ENCODE measurements at places on chromosomes 11 and 22.

DNA sequence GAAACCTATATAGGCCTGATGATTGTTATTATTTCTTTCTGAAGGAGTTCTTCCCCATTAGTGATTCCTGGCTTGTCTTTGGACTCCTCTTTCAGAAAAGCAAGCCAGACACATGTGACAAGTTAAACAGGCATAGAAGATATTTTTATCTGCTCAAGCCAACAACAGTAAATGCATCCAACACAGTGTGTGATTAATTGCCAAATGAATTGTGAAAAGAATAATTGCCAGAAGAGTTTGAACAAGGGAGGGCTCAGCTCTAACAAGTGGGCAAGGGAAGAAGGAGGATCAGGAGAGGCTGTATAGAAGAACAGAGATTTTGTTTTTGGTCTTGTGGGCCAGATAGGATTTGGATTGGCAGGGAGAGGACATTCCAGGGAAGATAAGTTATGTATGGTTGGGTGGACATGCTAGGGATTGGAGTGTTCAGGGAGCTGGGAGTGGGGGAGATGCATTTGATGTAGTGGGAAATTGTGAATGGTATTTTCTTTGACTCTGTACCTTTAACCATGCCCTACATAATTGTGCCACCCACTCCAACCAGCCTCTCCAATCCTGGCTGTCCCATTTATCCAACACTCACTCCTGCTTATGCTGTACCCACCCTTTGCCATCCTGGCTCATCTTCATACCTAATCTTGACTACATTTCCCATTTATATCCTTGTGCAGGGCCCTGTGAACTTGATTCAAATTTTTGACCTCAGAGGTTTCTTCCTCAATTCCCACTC, 172.8 kb downstream of the RRAS2 start:
- no peak for DNase-seq

- no peak for DNase-seq
Observed at GRCh38 chr11:84671325-84671999, 955.7 kb downstream of the DLG2 start.

- no peak for DNase-seq
Observed at GRCh38 chr11:114821621-114822412, 143.5 kb downstream of the NXPE2 start.

DNA sequence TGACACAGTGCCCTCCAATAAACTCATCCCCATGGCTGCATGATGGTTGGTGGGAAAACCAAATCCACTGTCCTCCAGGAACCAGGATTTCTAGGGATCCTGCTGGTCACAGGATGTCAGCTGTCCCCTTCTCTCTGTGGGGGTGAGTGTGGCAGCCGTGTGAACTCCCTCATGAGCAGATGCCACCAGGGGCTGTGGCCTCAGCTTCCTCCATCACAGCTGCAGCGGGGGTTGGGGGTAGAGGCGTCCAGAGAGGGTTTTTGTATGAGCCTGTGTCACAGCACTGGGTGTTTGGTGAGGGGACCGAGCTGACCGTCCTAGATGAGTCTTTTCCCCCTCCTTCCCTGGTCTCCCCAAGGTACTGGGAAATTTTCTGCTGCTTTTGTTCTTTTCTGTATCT, 26.4 kb downstream of the IGLL5 start:
- no peak for DNase-seq

- no peak for DNase-seq
Observed at GRCh38 chr22:37669586-37669985, 5.8 kb upstream of the LGALS1 start.

DNA sequence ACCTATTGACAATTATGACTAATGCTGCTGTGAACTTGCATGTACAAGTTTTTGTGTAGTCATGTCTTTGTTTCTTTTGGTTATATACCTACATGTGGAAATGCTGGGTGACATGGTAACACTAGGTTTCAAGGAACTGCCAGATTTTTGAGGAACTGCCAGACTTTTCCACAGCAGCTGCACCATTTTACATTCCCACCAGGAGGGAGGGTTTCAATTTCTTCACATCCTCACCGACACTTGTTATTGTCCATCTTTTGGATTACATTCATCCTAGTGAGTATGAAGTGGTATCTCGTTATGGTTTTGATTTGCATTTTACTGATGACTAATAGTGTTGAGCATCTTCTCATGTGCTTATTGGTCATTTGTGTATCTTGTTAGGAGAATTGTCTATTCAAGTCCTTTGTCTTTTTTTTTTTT, 13.3 kb downstream of the CLDN5 start:
- DNase-seq, result no peak

- no peak for DNase-seq
Observed at GRCh38 chr11:70111269-70112016, 33.3 kb downstream of the ANO1 start.

DNA sequence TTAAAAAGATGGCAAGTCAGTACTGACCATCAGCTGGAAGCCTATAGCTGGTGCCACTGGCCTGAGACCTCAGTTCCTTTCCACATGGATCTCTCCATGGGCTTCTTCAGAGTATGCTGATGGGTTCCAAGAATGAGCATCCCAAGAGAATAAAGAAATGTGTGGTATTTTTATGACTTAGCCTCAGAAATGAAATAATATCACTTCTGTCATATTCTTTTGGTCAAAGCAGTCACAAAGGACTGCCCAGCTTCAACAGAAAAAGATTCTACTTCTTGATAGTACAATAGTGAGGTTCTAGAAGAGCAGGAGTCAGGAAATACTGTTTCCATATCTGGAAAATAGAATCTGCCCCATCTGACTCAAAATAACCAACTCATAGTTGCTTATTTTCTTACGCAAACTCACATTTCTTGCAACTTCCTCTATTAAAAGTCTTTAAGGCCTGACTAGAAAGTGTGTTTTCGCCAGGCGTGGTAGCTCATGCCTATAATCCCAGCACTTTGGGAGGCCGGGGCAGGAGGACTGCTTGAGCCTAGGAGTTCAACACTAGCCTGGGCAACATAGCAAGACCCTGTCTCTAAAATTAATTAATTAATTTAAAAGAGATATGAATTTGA, 116.9 kb downstream of the SIK3 start:
- DNase-seq, result no peak

DNA sequence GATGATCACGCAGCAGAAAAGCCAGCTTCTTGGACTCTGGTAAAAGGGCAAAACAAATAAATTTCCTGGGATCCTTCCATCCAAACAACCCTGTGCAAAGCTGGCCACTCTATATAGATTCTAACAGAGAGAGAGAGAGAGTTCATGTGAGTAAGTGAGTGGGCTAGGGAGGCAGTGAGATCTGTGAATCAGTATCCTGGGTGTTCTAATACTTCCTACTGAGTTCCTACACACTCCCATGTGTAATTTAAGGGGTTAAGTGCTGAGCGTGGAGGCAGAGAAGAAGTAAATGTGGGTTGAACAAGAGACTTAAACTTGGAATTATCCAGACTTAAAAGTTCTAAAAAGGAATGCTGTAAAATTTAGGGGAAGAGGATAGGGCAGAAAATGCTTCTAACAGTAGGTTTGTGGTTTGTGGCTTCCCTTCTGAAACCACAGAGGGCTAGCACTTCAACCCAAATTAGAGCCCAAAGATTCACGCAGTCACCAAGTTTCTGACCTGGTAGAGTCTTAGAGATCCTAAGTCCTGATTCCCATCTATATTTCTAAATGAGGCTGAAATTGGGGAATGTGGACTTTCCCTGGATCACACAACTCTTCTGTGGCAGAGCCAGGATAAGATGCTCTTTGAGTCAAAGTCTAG, 413.9 kb downstream of the TENM4 start:
- no peak for DNase-seq
